Fibroblast of skin of right biceps (primary cell): ENCODE measurements at places on chromosomes 4 and X.
A peak's percentile ranks its signal among the peaks of the same experiment; 100 is the strongest.

- peak; percentile 51 for DNase-seq
Measured at GRCh38 chrX:45758738-45759397, 558.2 kb upstream of the DIPK2B start.

- DNase-seq: no peak
Measured at GRCh38 chr4:111281219-111281618, 658.3 kb upstream of the PITX2 start.

GRCh38 chr4:80173401-80173800 is 23.9 kb upstream of the PRDM8 start:
- DNase-seq: peak; percentile 88

GRCh38 chr4:177292171-177292570 is 17.5 kb upstream of the NEIL3 start:
- no peak for DNase-seq

- DNase-seq: no peak
Measured at GRCh38 chr4:168682898-168683500, 186.1 kb downstream of the PALLD start.

- no peak for DNase-seq
Measured at GRCh38 chr4:93355411-93355810, 473.1 kb upstream of the ATOH1 start.

GRCh38 chr4:46676364-46676763 is 232.7 kb downstream of the COX7B2 start:
- no peak for DNase-seq

GRCh38 chr4:149993030-149993429 is 85.2 kb upstream of the DCLK2 start:
- DNase-seq: no peak

- DNase-seq: peak; percentile 17
Measured at GRCh38 chrX:135596495-135596894, 76.0 kb downstream of the INTS6L start.
